ENCODE measurements at places on chromosomes 13 and 19.

- DNase-seq: no peak
Observed at GRCh38 chr13:67855741-67856238, 625.7 kb upstream of the PCDH9 start.

DNA sequence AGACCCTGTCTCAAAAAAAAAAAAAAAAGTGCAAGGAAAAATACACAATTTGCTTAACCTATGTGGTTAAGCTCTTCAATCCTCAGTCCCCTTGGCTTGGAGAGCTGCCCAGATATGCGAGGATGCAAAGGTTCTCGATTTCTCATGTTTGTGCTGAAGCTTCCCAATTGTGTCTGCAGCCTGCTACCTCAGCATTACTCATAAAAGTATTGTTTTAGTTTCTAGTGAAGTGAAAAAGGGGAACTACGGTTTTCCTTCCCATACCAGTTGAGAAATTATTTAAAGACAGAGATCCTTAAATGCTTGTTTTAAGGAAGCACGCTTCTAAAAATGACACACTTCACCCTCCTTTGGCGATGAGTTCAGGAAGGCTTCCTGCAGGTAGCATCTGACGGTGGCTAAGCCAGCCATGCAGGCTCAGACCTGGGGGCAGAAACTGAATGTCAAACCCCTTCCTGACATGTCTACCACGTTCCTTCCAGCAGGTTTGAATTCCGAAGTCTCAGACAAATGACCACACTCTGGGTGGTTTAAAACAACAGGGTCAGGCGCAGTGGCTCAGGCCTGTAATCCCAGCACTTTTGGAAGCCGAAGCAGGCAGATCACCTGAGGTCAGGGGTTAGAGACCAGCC lies 47.9 kb downstream of the RUBCNL start:
- no peak for DNase-seq

GRCh38 chr19:41302624-41303351 lies 7.2 kb upstream of the CCDC97 start:
- DNase-seq: no peak

GRCh38 chr19:48645620-48646000 lies 377 bp downstream of the CA11 start:
- peak; percentile 72 for DNase-seq

DNA sequence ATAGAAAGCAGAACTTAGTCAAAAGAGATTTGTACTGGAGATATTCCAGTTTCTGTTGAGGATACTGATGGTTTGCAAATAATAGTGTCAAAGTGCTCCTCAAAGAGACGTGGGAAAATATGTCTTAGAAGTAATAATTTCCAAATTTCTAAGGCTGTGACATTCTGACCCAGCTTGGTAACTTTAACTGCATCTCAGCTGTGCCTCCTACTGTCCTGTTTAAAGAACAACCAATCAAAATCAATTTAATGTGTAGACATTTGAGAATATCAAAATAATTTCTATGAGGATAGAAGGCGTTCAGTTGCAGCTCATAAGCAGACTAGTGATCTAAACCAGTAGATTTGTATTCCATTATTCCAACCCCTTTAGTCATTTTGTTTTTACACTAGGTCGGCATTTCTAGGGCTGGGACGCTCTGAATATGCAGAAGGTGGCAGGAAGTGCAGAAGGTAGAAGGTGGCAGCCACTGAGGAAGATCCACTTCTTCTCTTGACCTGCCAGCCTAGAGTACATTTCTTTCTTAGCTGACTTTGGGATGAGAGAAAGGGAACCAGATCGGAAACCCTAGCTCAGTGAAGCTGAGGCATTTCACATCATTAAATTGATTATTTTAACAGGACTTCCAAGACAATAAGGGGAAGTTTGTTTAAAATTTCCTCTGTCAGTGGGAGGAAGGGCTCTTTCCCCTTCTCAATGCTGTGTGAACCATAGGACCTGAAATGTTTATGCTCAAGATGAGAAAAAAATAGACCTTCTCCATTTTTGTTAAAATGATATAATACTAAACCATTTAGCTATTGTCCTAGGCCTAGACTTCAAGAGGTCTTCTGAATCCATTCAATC lies 67.5 kb downstream of the COL4A1 start:
- DNase-seq: no peak

DNA sequence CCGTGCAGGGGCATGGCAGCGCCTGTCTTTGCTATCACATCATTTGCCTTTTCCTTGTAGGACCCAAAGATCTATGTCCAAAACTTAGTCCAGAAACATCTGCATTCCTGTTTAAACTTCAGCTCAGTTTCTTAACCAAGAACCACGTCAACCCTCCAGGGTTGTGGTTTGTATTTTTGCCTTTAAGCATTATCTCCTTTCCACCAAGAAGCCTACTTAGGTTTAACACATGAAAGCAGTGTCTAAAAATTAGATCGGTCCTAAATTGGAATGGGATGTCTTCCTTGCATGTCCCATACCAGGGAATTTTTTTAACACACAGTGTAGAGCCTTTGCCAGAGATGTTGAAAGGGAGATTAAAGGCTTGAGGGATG lies 38.8 kb downstream of the DHRS12 start:
- DNase-seq: no peak

GRCh38 chr19:6710273-6711077 lies 10.0 kb downstream of the C3 start:
- no peak for DNase-seq

DNA sequence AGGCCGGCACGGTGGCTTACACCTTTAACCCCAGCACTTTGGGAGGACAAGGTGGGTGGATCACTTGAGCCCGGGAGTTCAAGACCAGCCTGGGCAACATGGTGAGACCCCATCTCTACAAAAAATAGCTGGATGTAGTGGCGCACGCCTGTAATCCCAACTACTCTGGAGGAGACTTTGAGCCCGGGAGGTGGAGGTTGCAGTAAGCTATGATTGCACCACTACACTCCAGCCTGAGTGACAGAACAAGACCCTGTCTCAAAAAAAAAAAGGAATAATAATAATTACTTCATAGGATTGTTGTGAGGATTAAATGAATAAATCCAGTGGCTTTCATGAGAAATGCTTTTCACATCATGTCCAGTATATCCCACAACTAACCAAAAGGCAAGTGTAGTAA lies 8.0 kb downstream of the IGSF23 start:
- DNase-seq: no peak

GRCh38 chr13:22271903-22272302 lies 601.0 kb downstream of the FGF9 start:
- DNase-seq: no peak

GRCh38 chr13:39269411-39269810 lies 231.2 kb downstream of the NHLRC3 start:
- no peak for DNase-seq

- DNase-seq: no peak
Observed at GRCh38 chr13:25771202-25771601, 280.6 kb downstream of the SHISA2 start.

DNA sequence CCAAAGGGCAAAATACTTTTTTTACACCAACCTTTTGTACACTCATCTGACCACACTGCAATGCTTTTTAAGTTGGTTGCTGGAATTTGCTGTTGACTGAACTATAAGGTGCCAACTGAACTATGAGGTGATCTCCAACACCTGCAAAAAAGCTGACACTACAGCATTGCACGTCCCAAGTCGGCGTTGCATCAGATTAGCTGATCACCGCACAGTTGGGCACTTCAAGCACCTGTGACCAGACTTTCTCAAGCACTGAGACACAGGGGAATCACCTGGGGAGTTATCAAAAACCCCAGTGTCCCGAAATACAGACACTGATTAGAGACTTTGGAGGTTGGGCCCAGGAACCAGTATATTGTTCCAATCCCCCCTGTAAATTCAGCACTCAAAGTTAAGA lies 1.1 kb downstream of the NLRP11 start:
- DNase-seq: no peak

GRCh38 chr19:19421299-19421696 lies 15.8 kb downstream of the GATAD2A start:
- DNase-seq: no peak

DNA sequence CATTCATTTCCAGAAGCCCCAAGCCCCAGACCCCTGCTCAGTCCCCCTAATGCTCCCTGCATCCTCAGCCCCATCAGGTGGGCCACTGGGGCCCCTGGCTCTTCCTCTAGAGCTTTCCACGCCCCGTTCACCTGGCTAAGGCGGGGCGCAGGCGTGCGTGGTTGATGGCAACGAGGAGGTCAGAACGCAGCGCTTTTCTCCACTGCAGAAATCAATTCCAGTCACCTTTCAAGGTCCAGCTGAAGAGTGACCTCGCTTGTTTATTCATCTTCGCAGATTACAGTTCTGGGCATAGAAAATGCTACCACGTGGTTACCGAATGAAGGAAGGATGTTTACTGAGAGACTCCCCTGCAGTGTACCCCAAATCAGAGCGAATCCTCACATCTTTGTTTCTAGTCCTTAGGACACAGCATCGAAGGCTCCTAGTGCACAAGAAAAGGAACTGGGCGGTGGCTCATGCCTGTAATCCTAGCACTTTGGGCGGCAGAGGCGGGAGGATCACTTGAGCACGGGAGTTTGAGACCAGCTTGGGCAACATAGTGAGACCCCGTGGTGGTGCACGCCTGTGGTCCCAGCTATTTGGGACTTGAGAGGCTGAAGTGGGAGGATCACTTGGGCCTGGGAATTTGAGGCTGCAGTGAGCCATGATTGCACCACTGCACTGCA lies 828 bp upstream of the PBX4 start:
- no peak for DNase-seq

- no peak for DNase-seq
Observed at GRCh38 chr19:45344621-45345505, 4.3 kb downstream of the KLC3 start.

GRCh38 chr13:92821324-92821723 lies 405.3 kb upstream of the GPC6 start:
- DNase-seq: no peak
